Fibroblast of the aortic adventitia (primary cell): ENCODE measurements at places on chromosomes 2 and 18.

- DNase-seq, result no peak
Measured at GRCh38 chr2:178592655-178593054, 112.4 kb downstream of the PLEKHA3 start.

DNA sequence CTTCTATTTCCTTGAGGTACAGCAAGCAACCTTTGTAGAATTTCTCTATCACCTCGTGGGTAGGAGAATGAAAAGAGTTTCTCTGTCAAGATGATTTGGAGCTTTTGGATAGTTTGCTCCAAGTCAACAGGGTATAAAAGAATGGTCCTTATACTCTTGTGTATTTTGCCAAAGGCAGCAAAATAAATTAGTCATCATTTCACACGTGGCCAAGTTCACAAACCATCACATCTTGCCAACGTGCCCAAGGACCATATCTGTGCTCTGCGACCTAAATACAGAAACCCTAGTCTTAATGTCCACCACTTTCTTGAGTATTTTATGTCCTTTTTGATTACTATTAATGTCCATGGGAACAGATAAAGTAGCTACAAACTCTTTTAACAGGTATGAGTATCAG, 262.9 kb downstream of the AFF3 start:
- DNase-seq, result no peak

- DNase-seq, result peak; percentile 28
Measured at GRCh38 chr18:24126155-24126961, 12.5 kb upstream of the CABYR start.

DNA sequence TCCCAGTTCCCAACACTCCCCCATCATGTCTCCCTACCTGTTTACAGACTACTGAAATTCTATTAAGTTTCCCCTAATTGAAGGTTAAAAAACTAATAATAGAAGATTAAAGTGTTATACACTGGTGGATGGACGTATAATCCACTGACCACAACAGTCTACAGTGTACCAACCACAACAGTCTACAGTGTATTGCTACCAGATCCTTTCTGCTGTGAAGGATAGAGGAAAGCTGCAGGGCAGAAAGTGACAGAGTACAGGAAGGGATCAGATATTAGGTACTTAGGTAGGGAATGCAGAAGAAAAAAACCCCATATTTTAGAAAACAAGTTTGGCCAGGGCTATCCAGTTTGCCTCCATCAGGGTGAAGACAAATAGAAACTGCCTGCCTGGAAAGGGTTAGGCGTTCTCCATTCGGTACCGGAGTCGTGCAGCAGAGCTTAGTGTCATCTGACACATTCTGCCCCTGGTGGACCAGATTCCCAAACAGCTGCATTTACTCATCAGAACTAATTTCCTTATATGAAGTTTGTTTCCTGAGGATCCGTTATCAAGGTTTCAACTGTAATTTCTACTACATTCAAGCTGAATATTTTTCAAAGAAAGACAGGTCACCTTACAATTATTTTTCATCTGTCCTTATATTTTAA, 49.9 kb downstream of the KLF7 start:
- DNase-seq, result peak; percentile 46

- peak; percentile 62 for DNase-seq
Measured at GRCh38 chr2:124836416-124836815, 811.3 kb downstream of the CNTNAP5 start.

DNA sequence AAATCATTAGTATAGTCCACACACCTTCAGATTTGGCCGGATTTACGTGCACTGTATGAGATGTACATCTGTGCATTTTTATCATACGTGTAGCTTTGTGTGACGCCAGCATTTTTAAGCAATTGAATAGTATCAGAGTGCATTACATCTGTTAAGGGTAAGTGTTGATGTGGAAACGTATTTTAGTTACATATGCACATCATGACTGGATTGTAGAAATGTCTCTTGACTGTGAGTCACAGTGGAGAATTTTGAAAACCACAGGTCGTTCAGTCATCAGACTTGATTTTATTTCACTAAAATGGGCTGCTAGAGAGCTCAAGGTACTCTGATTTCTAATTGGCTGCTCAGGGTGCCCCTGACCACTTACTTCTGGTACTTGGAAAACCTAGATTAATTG, 5.4 kb upstream of the GPBAR1 start:
- DNase-seq, result no peak

DNA sequence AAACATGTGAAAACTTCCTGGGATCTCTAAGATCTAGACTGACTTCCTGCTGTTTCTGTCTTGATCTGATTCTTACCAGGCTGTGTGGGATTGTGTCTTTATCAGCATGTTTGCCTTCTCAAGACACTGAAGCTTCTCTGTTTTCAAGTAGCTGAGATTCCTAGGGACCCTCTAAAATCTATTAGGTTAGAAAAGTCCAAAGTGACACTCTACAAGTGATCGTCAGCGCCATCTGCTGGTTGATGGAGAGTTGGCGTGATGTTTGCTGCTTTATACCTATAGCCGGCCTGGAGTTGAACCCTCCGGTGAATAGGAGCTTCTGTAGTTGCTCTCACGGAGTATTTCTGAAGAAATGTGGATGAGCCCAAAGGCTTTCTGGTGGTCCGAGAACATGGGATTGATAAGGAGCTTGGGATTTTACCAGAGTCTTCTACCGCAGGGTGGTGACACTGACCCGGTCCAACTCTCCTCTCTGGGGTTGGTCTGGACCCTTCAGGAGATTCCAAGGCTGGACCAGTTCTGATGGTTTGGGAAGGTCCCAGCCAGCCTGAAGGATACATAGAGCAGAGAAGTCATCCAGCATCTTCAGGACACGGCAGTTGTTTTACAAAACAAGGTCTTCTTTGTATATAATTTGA, 96.0 kb upstream of the TTC39C start:
- DNase-seq, result peak; percentile 73

DNA sequence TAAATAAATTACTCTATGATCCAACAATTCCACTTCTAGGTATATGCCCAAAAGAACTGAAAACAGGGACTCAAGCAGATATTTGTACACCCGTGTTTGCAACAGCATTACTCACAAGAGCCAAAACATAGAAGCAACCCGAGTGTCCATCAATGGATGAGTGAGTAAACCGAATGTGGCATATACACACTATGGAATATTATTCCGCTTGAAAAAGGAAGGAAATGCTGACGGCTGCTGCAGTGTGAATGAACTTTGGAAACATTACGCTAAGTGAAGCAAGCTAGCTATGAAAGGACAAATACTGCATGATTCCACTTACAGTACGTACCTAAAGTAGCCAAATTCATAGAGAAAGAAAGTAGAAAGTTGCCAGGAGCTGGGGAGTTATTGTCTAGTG, 32.2 kb downstream of the MREG start:
- DNase-seq, result no peak

DNA sequence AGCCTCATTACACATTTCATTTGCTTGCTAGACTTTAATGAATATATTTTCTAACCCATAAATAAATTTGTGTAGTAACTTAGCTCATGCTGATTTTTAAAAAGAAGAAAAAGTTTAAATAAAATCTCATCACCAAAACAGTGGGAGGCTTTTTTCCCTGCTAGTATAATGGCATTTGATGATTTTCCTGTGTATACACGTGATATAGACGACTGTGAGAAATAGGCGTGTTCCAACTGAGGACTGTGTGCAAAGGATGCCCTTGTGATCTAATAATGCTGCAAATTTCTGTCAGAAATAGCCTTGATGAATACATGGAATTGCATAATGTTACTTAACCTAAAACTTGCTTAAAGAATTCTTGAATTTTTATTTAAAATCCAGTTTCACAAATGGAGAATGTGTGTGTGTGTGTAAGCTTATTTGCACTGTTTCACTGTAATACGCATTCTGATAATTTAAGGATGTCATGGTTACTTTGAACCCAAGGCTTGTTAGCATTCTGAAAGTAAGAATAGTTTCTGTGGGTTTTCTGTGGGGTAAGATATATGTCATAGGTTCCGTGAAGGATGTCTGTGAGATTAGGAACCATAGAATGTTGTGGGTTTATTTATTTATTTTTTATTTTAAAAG, 178.0 kb downstream of the DLGAP1 start:
- no peak for DNase-seq

- DNase-seq, result peak; percentile 40
Measured at GRCh38 chr18:48989304-48990303, 38.8 kb upstream of the SMAD7 start.

DNA sequence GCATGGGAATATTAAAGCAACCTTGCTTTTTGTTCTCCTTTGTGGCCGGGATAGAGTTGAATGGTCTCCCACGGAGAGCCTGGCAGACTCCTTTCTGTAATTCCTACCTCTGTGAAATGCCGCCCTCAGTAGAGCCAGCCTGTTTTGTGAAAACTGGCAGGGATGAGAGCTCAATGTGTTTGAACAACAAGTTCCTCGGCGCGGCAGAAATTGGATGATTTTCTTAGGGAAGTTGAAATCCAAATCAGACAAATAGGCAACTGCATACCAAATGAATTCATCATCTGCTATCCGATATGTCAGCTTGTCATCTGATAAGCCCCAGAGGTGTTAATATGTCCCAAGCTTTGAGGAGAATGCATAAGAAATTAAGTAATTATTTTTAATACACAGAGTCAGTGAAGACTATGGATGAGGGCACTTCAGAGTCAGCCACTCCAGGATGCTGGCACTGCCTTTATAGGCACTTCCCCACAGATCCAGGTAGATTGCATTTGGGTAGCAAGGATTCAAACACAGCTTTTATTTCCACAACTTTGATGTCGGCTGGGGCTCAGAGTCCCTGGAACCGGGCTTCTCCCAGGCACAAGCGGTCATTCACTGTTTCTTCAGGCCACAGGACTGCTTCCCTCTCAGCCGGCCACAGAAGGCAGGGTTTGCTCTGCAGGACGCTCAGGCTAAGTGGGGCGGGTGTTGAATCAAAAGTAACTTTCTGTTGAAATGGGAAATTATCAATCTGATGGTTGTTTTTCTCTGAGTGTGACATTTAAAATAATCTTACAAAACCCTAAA, 82.8 kb upstream of the REV1 start:
- DNase-seq, result no peak

DNA sequence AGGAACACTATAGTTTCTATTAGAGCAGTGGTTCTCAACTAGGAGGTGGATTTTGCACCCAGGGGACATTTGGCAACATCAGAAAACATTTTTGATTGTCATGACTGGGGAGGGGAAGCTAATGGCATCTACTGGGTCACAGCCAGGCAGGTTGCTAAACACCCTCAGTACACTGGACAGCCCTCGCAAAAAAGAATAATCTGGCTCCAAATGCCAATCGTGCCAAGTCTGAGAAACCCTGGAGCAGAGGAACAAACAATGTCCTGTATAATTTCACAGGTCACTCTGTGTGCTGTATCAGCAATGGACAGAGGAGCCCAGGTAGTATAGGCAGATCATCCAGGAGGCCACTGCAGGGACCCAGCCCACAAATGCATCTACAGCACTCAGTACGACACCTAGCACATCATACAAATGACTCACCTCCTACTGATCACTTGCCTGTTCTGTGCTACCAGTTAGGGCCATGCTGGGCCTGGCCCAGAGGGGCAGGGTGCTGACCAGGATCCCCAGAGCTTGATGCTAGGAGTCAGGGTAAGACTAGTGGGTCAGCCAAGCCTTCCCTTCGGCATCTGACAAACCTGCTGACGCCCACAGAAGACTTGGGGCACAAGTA, 37.6 kb downstream of the SFXN5 start:
- no peak for DNase-seq

DNA sequence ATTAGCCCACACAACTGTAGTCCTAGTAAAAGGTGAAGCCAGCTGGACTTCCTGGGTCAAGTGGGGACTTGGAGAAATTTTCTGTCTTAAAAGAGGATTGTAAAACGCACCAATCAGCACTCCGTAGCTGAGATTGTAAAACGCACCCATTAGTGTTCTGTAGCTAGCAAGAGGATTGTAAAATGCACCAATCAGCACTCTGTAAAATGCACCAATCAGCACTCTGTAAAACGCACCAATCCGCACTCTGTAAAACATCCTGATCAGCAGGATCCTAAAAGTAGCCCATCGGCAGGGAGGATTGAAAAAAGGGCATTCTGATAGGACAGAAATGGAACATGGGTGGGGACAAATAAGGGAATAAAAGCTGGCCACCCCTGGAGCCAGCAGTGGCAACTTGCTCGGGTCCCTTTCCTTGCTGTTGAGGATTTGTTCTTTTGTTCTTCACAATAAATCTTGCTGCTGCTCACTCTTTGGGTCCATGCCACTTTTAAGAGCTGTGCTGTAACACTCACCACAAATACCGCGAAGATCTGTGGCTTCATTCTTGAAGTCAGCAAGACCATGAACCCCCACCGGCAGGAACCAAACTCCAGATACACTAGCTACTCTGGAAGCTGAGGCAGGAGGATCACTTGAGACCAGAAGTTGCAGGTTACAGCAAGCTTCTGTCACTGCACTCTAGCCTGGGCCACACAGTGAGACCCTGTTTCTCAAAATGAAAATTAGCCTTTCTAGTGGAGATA, 102.6 kb downstream of the HS6ST1 start:
- DNase-seq, result no peak

DNA sequence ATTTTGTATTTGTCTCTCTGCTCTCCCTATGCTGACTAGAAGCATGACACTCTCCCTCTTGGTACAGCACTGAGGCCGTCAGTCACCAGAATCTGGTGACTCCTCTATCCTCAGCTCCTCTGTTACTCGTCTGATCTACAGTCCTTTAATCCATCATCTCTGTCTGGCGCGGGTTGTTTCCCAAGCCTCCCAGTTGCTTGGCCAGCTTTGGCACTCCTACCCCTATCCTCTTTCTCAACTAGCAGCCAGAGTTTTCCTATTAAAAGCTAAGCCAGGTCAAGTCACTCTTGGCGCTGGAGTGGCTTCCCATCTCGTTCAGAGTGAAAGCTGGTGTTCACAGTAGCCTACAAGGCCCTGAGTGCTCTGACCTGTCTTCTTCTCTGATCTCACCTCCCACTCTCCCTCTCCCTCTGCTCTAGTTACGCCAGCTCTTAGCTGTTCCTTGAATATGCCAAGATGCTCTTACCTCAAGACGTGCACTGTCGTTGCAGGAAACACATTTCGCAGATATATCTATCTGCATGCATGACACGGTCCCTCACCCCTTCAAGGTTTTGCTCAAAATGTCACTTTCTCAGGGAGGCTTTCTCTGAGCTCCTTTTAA, 41.8 kb upstream of the PSME4 start:
- no peak for DNase-seq

DNA sequence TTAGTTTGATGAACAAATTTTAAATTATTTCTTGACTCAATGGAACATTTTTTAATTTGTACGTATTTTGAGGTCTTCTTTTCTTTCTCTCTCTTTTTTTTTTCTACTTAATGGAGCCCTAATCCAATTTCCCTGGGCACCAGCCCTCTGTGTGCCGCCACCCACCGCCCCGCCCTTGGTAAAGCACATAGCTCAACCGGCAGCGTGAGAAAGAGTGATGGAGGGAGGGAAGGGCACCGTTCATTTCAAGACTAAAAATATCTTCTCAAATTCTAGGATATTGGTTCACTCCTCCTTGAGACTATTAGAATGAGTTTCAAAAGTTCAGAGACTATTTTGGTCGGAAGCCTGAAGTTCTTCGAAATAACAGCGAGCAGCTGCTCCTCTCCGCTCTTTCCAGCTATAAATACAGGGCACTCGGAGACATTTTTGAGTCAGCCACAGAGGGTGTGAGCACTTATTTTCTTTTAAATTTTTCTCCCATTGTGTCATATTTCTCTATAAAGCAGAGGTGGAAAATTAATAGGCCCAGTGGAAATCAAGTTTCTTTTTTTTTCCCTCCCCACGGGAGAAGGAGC, 731.7 kb upstream of the ID2 start:
- DNase-seq, result peak; percentile 82

- DNase-seq, result peak; percentile 22
Measured at GRCh38 chr2:121355488-121355887, 70.5 kb upstream of the TFCP2L1 start.

- no peak for DNase-seq
Measured at GRCh38 chr2:138589663-138590062, 88.1 kb downstream of the SPOPL start.

- DNase-seq, result peak; percentile 99
Measured at GRCh38 chr2:61538200-61538919, at the start of gene XPO1. Gene XPO1, minus strand, starts transcription at chr2:61538356. Its CDS starts 4,459 bp downstream, at chr2:61533897.

GRCh38 chr2:146776596-146776995, 1068.2 kb upstream of the ACVR2A start:
- no peak for DNase-seq
